Endothelial cell of umbilical vein (primary cell): ENCODE measurements at places on chromosomes 1 and 21. TPM values are rescaled to one million over a fixed set of nuclear protein-coding genes. Genes with fewer than 3 reads are reported as not detected.

The MIB2 gene
- 39.2 and 45.0 TPM in 2 replicates for total RNA-seq

The PTGER3 gene
- total RNA-seq = not detected in 2 replicates

The PRMT2 gene
- total RNA-seq = 107 and 125 TPM in 2 replicates

The SEC16B gene
- 0.44 and 0.78 TPM in 2 replicates for total RNA-seq

The KRTAP20-1 gene
- not detected in 2 replicates for total RNA-seq

DNA sequence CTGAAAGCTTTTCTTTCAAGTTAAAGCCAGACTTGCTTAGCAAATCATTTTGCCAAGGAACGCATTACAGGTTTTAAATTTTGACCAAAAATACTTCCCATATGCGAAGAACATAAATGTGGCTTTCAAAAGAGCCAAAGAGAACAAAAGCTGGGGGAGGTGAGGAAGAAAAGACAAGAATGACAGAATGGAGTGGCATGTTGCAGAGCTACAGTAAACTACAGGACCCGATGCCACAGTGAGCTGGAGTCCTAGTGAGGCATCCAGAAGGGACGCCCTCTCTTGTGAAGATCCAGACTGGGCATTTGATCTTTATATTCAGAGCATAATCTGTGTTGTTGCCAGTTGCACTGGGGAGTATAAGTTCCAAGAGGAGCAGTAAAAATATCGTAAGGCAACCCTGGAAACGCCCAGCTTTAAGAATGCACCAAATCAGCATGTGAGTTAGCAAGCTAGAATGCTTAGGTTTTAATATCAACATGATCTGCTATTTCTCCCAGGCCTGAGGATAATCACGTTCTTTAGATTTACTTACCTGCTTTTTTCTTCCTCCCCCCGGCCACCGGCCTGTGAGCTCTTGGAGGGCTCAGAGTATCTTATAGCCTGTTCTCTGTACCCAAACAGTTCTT lies 48.4 kb upstream of the HOOK1 start:
- H3K4me1 ChIP-seq = peaks cover 10% of the 10 kb centered on the region
- H3K27me3 ChIP-seq = no peaks in the 10 kb centered on the region
- no peaks in the 10 kb centered on the region for H3K36me3 ChIP-seq

- peak within 1 kb of the TSS; percentile 52 for H3K27ac ChIP-seq
- peak within 1 kb of the TSS; percentile 88 for H3K4me3 ChIP-seq
- peak; percentile 87 for DNase-seq
- H3K36me3 ChIP-seq = peaks cover 5% of the 10 kb centered on the region
Measured at GRCh38 chr1:156082309-156083091, at the start of gene MEX3A. Gene MEX3A, minus strand, starts transcription at chr1:156082465. Its CDS starts 467 bp downstream, at chr1:156081998.

DNA sequence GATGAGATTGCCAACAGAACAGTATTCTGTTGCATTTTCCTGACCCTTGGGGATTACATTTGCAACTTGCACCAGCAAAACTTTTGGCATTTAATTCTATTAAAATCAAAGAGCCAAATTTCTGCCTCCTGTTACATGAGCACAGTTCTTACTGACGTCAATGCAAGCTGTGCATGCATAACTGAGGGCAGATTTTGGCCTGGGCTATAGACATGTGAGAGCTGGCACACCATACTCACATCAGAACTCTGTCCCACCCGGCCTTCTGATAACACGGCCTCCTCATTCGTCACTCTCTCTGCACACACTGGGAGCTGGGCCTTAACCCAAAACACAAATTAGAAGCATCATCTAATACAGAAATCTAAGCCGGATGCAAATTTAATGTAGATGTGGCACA lies 31.5 kb downstream of the PAPPA2 start:
- H3K36me3 ChIP-seq = no peaks in the 10 kb centered on the region
- no peaks in the 10 kb centered on the region for H3K4me1 ChIP-seq
- H3K4me3 ChIP-seq = no peak overlapping the region

DNA sequence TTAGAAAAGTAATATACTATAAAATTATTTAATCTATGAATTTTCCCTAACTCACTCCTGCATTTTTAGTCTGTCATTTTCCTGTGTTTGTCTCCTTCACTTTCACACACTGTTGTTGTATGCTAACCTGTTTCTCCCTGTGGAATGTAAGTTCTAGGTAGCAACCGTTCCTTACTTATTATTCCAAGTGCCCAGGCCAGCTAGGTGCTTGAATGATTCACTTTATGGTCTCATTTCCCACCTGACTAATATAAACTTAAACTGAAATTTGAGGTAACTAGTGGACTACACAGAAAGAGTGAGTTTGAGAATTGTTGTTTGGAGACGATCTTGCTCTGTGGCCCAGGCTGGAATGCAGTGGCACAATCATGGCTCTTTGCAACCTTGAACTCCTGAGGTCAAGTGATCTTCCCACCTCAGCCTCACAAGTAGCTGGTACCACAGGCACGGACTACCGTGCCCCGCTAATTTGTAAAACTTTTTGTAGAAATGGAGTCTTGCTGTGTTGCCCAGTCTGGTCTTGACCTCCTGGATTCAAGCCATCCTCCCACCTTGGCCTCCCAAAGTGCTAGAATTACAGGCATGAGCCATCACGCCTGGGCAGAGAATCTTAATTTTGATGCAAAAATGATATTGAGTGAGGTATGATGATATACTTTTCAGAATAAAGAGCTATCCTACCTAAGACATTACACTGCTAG lies 1.9 kb downstream of the ZYG11B start:
- H3K36me3 ChIP-seq = peaks cover 1% of the 10 kb centered on the region
- no peaks in the 10 kb centered on the region for H3K27me3 ChIP-seq
- peaks cover 3% of the 10 kb centered on the region for H3K4me1 ChIP-seq
- DNase-seq = no peak

DNA sequence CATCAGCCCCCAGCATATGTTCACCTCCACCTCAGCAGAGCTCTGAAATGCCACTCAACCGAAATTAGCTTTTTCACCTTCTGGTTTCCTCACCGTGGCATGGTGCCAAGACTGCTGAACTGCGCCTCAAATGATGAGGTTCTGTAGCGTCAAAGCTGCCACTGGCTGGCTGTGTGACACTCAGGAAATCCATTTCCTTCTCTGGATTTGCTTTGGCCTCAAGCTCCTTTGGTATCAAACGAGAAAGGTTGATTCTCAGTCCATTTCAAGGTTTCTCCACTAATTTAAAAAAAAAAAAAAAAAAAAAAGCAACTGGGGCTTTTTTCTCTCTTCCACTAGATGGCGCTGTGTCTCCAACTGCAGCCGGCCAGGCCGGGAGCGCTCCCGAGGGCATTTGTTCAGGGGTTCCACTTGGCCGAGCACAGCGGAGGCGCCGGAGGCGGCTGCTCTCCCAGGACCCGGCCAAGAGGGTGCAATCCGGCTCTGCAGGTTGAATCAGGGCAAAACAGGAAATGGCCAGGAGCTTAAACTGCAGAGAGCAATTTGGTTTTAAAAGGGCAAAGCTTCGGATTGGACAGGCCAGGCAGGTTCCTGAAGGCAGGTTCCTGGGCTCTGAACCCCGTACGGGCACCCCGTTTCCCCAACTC lies 26.5 kb upstream of the PLA2G2C start:
- H3K4me1 ChIP-seq = no peaks in the 10 kb centered on the region
- peaks cover 7% of the 10 kb centered on the region for H3K27me3 ChIP-seq
- no peak overlapping the region for H3K27ac ChIP-seq
- peak; percentile 39 for DNase-seq
- H3K36me3 ChIP-seq = no peaks in the 10 kb centered on the region

DNA sequence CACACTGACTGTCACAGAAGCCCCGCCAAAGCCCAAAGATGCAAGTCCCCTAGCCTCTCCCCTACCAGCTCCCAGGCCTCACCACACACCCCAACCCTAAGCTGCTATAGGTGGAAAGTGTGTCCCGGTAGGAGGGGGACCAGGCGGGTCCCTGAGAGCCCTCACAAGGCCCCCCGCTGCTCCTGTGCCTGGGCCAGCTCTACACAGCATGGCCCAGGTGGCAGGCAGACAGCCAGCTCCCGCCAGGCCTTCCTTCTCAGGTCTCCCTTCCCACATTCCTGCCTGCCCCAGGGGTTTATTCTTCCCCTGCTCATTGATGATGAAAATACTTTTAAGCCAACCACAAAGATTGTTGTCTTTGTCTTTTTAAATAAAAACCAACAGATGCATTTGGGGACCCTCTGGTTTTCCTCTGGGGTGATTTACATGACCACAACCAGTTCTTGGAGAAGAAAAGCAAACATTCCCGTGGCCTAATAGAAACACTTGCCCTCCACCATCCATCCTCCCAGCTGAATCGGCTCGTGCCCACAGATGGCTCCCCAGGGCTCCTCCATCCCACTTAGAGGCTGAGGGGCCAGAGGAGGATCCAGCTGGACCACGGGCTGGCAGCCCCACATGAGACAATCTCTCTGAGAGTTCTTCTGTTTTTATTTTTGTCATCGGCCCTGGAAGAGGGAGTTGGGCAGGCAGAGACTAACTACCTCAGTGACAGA lies 93.1 kb downstream of the DMRTB1 start:
- H3K4me1 ChIP-seq = no peaks in the 10 kb centered on the region
- H3K4me3 ChIP-seq = no peak overlapping the region
- DNase-seq = no peak
- H3K27me3 ChIP-seq = no peaks in the 10 kb centered on the region
- no peak overlapping the region for H3K27ac ChIP-seq

- no peaks in the 10 kb centered on the region for H3K4me1 ChIP-seq
- H3K4me3 ChIP-seq = no peak overlapping the region
- H3K27ac ChIP-seq = no peak overlapping the region
- no peak for DNase-seq
- H3K36me3 ChIP-seq = no peaks in the 10 kb centered on the region
- H3K27me3 ChIP-seq = no peaks in the 10 kb centered on the region
Measured at GRCh38 chr21:41064951-41065350, 103.0 kb upstream of the BACE2 start.

DNA sequence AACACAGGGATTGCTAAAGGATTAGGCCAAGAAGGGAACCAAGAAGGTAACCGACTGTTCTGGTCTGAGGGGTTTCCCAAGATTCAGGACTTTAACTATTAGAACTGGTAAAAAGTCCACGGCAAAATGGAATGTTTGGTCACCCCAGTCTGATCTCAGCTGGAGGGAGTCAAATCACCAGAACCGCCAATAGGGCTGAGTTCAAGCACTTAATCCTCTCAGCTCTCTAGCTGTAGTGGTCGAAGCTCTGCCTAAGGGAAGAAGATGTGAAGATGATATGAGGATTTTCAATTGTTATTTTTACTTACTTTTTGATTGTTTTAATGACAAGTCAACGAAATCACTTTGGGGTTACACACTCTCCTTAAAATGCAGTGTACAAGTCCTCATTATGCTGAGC lies 29.1 kb downstream of the F5 start:
- H3K4me3 ChIP-seq = no peak overlapping the region
- no peaks in the 10 kb centered on the region for H3K27me3 ChIP-seq
- no peaks in the 10 kb centered on the region for H3K36me3 ChIP-seq
- no peaks in the 10 kb centered on the region for H3K4me1 ChIP-seq

- no peaks in the 10 kb centered on the region for H3K36me3 ChIP-seq
- DNase-seq = no peak
- H3K27ac ChIP-seq = no peak overlapping the region
Measured at GRCh38 chr1:107934578-107934977, 30.4 kb downstream of the VAV3 start.

DNA sequence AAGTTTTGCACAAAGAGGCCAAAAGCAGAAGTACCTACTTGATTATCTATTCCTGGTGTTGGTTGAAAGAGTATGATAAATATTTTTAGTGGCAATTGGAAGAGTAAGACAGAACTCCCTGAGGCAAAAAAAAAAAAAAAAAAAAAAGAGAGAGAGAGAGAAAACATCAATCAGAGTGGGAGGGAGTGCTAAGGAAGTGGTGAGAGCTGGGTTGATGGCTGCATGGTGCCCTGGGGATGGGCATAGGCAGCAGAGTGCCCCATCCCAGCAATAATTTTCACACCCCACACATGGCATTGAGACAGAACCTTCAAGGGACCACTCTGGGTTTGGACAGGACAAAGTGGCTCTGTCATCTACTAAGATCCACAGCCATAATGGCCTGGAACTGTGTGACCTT lies 59.4 kb upstream of the FAM20B start:
- H3K36me3 ChIP-seq = no peaks in the 10 kb centered on the region
- H3K4me3 ChIP-seq = no peak overlapping the region
- no peaks in the 10 kb centered on the region for H3K4me1 ChIP-seq
- no peak for DNase-seq
- H3K27ac ChIP-seq = no peak overlapping the region

DNA sequence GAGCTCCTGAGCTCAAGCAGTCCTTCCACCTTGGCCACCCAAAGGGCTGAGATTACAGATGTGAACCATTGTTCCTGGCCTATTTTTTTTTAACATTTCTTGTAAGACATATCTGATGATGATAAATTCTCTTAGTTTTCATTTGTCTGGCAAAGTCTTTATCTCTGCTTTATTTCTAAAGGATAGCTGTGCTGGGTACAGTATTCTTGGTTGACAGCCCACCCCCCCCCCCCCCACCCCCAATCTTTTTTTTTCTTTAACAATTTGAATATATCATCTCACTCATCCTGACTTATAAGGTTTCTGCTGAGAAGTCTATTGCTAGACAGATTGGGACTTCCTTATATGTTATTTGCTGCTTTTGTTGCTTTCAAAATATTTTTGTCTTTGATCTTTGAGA lies 51.3 kb downstream of the PKN2 start:
- no peak overlapping the region for H3K27ac ChIP-seq
- no peaks in the 10 kb centered on the region for H3K27me3 ChIP-seq
- H3K4me1 ChIP-seq = peaks cover 10% of the 10 kb centered on the region
- H3K36me3 ChIP-seq = no peaks in the 10 kb centered on the region
- H3K4me3 ChIP-seq = no peak overlapping the region
- DNase-seq = no peak

GRCh38 chr1:2098301-2098698 lies 48.1 kb downstream of the PRKCZ start:
- no peaks in the 10 kb centered on the region for H3K27me3 ChIP-seq
- no peak for DNase-seq
- no peaks in the 10 kb centered on the region for H3K4me1 ChIP-seq
- H3K4me3 ChIP-seq = no peak overlapping the region
- H3K36me3 ChIP-seq = no peaks in the 10 kb centered on the region

DNA sequence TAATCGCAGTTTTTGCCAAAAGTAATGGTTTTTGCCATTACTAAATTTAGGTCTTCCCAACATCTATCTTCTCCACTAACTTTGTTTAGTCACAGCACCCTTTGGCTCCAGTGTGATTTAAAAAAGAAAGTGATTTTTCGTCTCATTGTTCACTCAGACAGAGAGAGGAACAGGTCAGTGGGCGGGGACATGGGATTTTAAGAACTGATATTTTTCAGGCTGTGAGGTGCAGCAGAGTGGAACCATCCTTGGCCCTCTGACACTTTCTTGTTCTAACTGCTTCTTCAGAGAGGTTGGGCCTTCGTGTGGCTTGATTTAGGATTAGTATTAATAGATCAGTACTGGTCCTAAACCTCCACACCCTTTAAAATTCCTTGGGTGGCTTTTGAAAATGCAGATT lies 38.8 kb downstream of the CASQ2 start:
- no peak for DNase-seq
- H3K27me3 ChIP-seq = no peaks in the 10 kb centered on the region
- no peaks in the 10 kb centered on the region for H3K36me3 ChIP-seq
- H3K4me1 ChIP-seq = no peaks in the 10 kb centered on the region
- H3K4me3 ChIP-seq = no peak overlapping the region

- peaks cover 5% of the 10 kb centered on the region for H3K36me3 ChIP-seq
- no peaks in the 10 kb centered on the region for H3K4me1 ChIP-seq
- H3K27ac ChIP-seq = no peak overlapping the region
- H3K4me3 ChIP-seq = no peak overlapping the region
- no peak for DNase-seq
Measured at GRCh38 chr21:33441489-33442477, 38.0 kb downstream of the TMEM50B start.
